ENCODE measurements at places on chromosomes 11 and 22.

GRCh38 chr11:81579339-81579738, 1154.3 kb downstream of the FAM181B start:
- DNase-seq: no peak

GRCh38 chr22:50581950-50582492, 628 bp downstream of the CHKB start:
- peak; percentile 51 for DNase-seq

- DNase-seq: no peak
These were observed 8.6 kb downstream of the RCN1 start for GRCh38 chr11:32099516-32099915.

DNA sequence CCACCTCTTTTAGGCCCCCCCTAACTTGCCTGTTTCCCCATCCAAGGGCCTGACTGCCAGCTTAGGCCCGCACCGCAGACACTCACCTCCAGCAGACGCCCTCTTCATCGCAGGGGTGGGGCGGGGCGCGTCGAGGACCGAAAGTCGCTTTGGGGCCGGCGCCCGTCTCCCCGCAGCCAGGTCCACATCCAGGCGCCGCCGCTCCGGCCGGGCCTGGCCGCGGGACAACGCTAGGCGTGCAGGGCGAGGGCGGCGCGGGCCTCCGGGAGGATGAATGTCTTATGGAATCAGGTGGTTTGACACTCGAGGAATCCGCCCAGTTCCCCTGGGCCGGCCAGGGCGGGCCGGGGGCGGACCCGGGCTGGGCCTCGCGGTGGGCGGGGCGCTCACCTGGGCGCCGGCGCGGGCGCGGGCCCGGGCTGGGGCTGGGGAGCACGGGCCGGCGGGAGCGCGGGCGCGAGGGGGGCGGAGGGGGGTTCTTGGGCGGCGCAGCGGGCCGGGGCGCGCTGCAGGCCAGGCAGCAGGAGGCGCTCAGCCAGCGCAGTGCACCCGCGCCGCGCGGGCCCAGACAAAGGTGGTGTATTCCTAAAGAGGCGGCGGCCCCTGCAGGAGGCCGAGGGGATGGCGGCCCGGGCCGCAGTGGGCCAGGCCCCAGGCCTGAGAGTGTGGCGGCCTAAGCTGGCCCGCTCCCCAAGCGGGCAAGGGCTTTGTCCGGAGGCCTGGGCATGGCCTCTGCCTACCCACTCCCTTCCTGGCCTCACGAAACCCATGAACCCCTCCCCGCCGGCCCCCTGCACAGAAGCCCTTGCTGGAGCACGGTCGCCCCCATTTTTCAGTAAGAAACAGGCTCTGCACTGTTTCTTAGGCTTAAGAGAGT, 177.6 kb downstream of the IGLL1 start:
- peak; percentile 86 for DNase-seq

GRCh38 chr11:61345954-61346843, 13.2 kb downstream of the TKFC start:
- DNase-seq: peak; percentile 84

- DNase-seq: no peak
These were observed 235.7 kb downstream of the SBF2 start for GRCh38 chr11:10058356-10058755.

GRCh38 chr11:12196308-12196707, 85.9 kb downstream of the MICAL2 start:
- no peak for DNase-seq

GRCh38 chr11:78791254-78791653, 216.6 kb upstream of the NARS2 start:
- DNase-seq: no peak

GRCh38 chr11:22753416-22753815, 76.2 kb downstream of the SVIP start:
- DNase-seq: no peak
